HT-29 (cell line): ENCODE measurements at places on chromosomes 12 and 14.

DNA sequence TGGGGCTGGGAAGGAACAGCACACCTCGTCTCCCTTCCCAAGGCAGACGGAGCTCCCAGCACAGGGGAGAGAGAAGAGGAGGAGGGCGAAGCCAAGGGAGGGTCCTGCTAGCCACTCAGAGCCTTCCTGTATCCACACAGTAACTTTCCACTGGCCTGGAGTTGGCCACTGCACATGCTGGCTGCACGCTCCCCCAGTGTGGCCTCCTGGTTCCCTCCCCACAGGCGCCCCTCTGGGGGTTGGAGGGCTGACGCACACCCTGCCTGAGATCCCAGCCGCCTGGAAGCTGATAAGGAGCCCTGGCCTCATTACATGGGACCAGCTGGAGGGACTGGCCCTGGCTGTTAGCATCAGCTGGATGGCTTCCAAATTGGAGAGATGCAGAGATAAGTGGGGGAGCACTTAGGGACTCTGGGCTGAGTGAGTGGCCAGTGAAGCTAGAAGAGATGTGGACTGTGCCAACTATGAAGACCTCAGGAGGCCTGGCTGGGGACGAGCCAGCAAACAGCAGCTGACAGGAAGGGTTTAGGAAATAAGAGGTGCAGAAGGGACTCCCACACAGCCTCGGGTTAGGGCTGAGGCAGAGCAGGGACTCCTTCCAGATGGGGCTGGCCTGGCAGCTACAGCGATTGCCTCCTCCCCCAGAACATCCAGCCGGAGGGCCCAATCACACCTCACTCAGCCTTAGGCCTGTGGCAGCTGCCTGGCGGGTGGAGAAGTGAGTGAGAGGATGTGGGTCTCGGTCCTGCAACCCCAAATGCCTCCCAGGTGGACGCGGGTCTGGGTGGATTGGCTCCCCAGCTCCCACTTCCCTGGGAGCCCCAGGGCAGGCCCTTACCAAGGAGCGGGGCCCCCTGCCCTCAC lies 26.3 kb upstream of the BCDIN3D start:
- peak; percentile 88 for DNase-seq

- no peak for DNase-seq
These were observed 1.2 kb upstream of the LRRK2 start for GRCh38 chr12:40223646-40224045.

DNA sequence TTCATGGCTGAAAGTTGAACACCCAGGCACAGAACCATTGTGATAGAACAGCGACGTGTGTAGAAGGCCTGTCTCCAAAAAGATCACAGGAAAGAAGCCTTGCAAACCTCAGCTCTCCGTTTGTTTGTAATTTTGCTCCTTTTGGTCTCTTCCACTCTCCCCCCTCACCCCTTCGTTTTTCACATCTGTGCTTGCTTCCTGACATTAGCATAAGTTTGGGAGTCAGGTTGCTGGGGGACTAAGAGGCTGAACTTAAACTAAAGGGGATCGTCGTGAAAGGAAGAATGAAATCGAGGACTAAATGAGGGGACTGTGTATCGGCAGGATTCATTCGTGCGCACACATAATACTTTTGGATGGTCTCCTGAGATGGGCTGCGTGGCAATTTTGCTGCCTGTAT lies 200.6 kb downstream of the BCAT1 start:
- no peak for DNase-seq

DNA sequence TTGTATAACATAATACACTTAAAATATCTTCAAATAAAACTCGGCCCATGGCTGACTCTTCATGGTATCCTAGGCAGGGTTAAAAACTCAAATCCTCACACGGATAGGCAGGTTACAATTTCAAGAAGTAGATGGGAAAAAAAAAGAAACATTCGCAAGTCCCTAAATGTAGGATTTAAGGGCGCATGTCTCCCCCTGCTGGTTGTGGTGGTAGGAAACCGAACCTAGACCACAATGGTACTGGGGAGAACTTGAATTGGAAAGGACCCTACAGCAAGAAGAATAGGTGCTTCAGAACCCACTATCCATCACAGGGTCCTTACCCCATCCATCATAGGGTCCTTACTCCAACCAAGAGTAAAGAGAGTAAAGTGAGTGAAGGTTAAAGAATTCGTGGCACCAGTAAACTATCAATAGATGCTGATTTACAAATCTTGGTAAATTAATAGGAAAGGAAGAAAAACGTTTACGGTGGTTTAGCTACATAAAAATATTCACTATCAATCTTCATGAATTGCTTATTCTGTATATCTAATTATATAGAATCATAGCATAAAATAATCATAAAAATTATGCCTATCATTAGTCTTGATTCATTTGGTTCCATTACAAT lies 3.3 kb upstream of the CIPC start:
- DNase-seq: peak; percentile 81

- DNase-seq: no peak
These were observed 29.6 kb downstream of the PMCH start for GRCh38 chr12:102167821-102168604.

GRCh38 chr12:3081091-3081490 lies 3.9 kb downstream of the TSPAN9 start:
- DNase-seq: no peak

DNA sequence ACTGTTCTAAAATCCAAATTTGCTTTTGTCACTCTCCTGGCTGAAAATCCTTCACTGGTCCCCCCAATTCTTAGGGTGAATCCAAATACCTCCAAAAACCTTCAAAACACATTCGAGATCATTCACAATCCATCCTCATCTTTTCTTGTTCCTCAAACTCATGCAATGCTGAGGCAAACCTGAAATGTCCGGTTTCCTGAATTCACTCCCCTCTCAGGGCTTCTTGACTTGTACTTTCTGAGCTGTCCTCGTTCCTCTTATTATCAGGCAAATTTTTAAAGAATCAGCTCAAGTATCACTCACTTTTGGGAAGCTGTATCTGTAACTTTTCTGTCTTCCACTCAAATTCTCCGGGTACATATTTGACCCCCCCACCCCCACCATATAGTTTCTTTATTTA lies 84.9 kb upstream of the DUSP6 start:
- no peak for DNase-seq

DNA sequence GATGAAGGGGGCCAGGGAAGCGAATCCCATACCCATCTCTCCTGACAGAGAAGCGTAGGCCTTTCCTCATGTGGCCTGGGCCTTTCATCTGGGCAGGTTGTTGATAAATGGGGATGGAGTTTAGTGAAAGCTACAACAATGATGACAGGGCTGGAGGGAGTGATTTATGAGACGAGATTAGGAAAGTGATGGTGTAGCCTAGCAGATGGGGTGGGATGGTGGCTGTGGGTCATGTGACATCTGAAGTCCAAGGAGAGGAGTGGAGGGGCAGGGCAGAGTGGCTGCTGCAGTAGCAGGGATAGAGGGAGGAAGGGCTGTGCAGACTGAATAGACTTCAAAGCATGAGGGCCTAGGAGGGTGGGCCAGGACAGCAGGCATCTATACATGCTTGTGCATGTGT lies 85.5 kb downstream of the ADCK1 start:
- no peak for DNase-seq

DNA sequence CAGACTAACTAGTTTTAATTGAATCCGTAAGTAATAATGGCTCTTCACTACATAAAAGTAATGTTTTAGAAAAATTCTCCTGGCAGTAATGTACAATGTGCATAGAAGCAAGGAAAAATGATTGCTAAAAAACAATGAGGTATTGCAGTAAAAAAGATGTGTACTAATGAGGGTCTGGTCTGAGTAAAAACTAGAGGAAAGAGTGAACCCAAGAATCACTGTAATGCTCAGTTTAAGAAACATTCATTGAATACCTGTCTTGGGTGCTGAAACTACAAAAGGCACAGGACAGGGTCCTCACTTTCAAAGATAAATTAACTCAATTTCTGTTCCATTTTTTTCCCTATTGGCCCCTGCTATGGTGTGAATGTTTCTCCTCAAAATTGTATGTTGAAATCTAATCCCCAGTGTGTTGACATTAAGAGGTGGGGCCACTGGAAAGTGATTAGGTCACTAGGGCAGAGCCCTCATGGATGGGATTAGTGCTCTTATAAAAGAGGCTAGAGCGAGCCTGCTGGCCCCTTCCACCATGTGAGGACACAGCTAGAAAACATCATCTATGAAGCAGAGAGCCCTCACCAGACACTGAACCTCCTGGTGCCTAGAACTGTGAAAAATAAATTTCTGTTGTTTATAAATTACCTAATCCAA lies 51.6 kb downstream of the RPS6KA5 start:
- DNase-seq: no peak

- no peak for DNase-seq
These were observed 16.2 kb downstream of the CLMN start for GRCh38 chr14:95303552-95303951.

- DNase-seq: no peak
These were observed 131.5 kb downstream of the GPR135 start for GRCh38 chr14:59333668-59334067.

DNA sequence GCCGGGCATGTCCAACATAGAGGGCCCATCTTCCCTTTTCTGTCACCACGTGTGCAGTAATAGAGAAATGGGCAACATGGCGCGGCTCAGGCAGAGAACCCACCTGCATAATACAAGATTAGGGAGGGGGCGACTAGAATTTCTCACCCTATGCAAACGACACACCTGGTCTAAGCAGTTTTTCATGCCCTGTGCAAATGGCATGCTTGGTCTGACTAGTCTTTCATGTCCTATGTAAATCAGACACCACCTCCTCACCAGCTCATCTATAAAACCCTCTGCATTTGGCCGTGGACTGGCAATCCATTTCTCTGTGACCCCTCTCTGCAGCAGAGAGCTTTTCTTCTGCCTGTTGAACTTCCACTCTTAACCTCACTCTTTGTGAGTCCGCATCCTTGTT lies 180.2 kb upstream of the PZP start:
- no peak for DNase-seq
